ENCODE measurements at places on chromosomes 2 and 18.

- no peak for DNase-seq
Observed at GRCh38 chr18:58212274-58212673, 168.2 kb downstream of the NEDD4L start.

DNA sequence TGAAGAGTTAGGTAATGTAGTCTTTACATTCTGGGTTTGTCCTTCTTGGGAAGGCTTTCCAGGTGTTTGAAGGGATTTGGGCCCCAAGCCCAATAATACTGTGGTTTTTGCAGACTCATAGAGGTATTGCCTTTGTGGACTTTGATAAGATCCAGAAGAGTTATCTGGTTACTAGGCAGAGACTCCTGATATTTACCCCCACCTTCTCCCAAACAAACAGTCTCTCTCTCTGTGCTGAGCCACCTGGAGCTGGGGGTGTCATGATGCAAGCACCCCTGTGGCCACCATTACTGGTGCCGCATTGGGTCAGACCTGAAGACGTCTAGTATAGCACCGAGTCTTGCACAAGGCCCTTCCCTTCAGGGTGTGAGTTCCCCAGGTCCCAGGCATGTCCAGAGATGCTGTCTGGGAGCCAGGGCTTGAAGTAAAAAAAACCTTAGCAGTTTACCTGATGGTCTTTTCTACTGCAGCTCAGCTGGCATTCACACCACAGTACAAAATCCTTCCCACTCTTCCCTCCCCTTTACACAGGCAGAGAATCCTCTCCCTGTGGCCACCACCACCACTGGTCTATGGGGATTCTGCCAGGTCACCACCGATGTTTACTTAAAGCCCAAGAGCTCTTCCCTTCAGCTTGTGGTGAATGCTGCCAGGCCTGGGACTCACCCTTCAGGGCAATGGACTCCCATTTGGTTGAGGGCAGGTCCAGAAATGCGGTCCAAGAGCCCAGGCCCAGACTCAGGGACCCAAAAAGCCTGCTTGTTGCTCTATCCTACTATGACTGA lies 22.2 kb upstream of the FAM228A start:
- no peak for DNase-seq

DNA sequence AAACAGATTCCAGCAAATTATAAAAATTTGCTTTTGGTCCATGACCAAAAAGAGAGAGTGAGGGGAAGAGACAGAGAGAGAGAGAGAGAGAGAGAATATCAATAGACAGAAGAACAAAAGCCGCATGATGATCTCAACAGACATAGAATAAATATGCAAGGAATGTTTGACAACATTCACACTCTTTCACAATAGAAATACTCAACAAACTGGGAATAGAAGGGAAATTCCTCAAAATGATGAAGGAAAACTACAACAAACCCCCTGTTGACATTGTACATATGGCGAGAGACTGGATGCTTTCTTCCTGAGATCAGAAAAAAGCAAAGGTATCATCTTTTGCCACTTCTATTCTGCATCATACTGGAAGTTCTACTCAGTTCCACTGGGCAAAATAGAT lies 309.7 kb downstream of the RAD51AP2 start:
- no peak for DNase-seq

DNA sequence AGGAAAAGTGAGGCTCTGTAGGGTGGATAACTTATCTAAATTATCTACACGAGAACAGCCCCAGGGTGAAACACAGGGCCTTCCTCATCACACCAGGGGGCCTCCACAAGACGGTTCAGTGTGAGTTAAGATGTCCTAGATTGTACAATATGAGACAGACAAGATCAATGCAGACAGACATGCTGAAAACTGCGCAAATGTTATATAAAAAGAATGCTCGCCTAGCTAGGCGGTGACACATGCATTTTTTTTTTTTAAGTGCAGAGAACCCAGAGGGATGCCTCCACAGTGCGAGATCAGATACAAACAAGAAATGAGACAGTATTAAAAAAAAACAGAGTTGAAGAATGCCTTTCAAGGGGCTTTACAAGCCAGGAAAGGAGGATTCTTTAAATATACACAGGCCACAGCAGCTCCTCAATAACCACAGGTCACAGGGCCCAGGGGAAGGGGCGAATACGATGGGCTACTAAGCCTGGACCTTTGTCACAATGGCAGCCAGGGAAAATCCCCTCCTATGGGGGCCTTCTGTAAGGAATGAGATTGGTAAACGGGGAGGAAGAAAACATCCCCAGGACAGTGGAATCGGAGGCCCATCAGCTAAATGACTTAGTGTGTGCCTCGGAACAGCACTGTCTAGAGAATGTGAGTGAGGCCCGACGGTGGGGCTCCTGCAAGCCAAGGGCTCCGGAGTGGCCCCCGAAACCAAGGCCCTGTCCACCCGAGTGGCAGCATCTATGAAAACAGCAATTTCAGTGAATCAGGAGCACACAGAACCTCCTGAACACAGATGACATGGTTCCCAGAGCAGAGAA lies 48.9 kb downstream of the ADCY3 start:
- DNase-seq: no peak

GRCh38 chr2:181121996-181122395 lies 141.6 kb downstream of the UBE2E3 start:
- no peak for DNase-seq

GRCh38 chr18:31376477-31376876 lies at the start of gene DSG4:
TSS of gene DSG4 (plus strand) at chr18:31376777. CDS start at chr18:31376912, 135 bp downstream.
- no peak for DNase-seq

GRCh38 chr2:217262911-217263310 lies 403.0 kb upstream of the TNP1 start:
- no peak for DNase-seq

GRCh38 chr2:228180181-228181097 lies 1.0 kb downstream of the SPHKAP start:
- no peak for DNase-seq

DNA sequence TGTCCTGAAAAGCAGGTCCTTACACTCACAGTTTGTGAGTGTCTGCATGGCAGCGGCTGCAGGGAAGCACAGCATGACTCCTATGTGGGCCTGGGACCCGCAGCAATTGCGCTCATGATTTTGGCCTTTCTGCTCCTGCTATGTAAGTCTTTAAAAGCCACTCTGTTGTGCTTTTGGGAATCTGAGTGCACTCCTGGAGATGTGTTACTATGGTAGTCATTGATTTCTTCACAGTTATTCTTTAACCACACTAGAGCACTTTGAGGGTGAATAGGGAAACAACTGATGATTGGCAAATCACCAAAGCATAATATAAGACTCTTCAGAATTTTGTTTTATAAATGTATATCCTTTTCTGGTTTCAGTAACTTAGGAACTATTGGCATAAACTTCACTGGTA lies 40.9 kb downstream of the DSG2 start:
- no peak for DNase-seq

DNA sequence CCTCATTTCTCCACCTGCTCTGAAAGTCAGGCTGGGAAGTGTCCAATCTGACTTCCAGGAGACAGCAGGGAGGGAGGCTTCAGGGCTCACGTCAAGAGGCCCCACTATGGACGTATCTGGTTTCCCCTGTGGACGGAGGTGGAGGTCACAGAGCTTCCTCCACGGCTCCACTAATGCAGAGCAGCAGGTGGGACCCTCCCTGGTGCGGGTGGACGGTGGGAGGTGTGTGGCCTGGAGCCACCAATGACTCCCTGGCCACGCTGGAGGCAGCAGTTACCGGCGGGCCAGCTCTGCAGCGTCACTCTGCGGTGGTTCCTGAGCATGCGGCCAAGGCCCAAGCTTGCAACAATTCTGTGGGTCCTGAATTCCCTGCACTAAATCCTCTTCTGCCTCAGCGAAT lies 9.0 kb downstream of the CRACDL start:
- no peak for DNase-seq

DNA sequence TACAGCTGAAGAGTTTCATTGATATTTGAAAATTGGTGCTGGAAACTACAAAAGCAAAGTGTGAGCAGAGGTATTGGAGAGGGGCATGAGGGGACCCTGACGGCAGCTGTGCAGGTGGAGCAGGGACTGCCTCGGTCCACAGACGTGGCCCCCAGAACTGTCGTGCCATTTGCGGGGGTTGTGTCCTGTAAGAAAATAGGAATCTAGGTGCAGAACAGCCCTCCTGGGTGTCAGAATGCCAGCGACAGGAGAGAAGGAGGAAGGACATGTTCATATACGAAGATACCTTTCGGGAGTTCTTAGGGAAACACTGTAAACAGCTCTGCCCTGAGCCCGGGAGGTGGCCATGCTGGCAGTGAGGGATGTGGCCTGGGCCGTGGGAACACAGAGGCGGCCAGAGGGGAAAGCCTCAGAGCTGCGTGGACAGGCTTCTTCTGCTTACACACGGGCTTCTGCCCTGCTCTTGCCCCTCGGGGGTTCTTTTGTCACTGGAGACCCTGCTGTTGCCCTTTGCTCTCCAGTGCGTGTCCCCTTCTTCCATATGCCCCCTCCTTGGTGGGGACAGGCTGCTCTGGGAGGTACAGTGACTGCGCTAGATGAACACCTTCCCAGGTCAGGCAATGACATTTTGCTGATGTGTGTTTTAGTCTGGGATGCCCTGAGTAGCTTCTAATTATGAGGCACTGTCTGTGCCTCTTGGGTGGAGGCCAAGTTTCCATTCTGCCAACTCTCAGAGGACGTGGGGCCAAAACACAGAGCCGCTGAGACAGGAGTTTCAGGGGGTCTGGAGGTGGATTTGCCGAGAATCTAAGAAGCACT lies 81.9 kb upstream of the TXNDC2 start:
- no peak for DNase-seq

GRCh38 chr2:162328424-162329157 lies 10.1 kb upstream of the IFIH1 start:
- DNase-seq: no peak

GRCh38 chr2:74573747-74574562 lies 19.4 kb downstream of the DOK1 start:
- DNase-seq: no peak

DNA sequence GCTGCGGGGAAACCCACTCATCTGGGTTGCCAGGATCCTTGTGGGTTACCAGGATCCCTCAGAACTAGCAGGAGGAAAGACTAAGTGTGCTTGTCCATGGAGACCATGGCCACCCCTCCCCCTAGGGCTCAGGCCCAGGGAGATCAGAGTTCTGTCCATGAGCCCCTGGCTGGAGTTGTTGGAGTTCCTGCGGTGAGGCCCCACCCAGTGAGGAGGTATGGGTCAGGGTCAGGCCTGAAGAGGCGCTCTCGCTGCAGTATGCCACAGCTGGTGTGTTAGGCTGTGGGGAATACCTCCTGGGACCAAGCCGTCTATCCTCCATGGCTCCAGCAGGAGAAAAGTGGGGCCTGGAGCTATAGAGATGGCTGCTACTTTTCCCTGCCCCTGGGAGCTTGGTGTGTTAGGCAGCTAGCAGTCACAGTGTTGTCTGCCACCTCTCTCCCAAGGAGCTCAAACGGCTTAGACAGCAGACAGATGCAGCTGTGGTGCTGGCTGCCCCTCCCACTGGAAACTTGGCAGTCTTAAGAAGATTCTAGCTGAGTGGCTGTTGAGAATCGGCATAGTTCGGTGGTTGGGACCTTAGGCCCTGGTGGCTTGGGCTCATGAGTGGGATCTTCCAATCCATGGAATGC lies 240.3 kb upstream of the CELF4 start:
- DNase-seq: no peak

GRCh38 chr18:23244401-23244800 lies 109.1 kb downstream of the CABLES1 start:
- DNase-seq: no peak

DNA sequence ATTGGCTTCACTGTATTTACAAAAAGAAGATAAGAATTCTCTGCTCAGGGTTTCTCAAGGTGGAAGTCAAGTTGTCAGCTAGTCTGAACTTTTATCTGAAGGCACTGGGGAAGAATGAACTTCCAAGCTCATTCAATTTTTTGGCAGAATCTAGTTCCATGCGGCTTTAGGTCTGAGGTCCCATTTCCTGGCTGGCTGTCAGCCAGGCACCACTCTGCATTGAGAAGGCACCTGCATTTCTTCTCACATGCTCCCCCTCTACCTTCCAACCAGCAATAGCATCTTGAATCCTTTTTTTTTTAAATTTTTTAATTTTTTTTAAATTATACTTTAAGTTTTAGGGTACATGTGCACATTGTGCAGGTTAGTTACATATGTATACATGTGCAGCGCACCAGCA lies 46.2 kb upstream of the RPE start:
- no peak for DNase-seq

GRCh38 chr2:121103960-121104359 lies 181.0 kb downstream of the TFCP2L1 start:
- DNase-seq: no peak

DNA sequence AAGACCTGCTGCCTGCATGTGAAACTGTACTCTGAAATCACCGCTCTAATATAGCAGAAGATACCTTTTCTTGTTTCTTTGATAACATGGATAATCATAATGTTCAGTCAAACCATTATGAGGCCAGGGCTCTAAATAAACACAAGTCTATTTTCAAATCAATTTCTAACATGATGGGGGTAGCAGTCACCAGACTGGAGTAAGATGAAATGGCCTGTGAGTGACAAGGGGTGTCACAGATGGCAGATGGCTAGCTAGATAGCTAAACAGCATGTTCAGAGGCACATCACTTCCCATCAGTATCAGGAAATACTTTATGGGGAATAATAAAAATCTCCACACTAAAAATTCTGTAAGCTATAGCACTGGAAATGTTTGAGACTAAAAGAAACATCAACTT lies 14.0 kb downstream of the MBD2 start:
- DNase-seq: no peak

DNA sequence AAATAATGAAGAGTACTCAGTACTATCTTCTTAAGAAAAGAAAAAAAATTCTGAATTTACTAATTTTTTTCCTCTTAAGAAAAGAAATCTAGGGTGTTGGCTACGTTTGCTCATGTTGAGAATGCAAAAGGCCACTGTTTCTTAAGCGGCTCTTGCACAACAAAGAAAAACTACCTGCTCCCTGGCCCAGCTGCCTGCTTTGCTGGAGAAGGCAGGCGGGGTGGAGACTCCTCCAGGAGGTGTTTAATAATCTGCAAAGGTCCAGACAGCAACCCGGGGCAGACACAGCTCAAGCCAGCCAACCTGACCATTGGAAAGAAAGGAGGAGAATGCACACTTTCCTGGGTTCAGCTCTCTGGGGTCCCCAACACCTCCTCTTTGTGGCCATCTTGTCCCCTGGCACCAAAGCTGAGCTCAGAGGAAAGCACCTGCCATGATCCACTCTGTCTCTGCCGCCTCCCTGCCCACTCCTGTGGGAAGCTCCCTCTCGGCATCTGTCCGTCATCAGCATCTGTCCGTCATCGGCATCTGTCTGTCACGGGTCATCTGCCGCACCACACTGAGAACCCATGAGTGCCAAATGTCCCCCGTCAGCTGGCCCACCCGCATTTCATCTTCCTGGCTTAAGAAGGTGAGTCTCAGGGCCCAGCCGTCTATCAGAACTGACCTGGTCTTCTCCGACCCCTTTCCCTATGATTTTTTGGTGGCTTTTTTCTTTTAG lies 11.9 kb downstream of the ZNF516 start:
- no peak for DNase-seq
